Activated B cell treated with CpG ODN at 0.5 μM for 24 hours (primary cell): ENCODE measurements at places on chromosomes 1 and 21.

DNA sequence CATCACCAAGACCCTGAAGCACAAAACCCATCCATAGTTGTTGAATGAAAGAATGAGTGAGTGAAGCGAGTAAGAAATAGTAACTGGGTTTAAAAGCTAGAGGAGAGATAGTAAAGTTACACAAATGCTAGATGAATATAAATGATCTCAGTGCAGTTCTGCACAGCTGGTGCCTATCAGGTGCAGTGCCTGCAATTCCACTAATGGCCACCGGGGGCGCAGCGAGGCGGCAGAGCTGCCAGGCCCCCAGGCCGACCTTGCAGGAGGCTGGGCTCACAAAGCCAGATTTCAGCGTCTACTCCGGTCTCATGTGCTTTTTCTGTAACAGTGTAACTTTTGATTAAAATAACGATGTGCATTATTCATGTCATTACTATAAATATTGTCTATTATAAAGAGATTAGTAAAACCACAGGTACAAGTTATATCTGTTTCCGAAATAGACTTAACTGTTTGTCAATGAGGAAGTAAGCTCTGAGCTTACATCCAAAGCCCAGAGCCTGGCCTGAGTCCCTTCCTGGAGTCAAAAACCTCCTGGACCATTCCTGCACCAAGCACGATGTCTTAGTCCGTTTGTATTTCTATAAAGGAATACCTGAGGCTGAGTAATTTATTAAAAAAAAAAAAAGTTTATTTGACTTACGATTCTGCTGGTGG, 477.6 kb downstream of the NPHP4 start:
- DNase-seq = peak; percentile 56

DNA sequence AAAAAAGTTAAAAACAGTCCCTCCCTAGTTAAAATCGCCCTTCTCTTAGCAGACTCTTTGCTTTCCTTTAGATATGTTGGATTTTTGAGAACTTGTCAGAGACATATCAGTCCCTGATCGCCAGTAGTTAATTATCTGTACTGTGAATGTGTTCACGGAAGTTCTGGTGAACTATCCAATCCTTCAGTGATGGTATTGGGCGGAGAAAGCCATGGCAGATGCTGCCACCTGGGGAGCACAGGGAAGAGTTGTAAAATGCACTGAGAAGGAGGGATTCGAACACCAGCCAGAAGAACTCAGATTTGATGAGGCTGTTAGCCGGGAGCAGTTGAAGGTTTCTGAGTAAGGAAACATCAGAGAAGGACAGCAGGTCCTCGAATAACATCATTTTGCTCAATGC, 17.5 kb upstream of the KIF14 start:
- no peak for DNase-seq

GRCh38 chr1:157040802-157041201, 4.7 kb downstream of the ARHGEF11 start:
- no peak for DNase-seq

GRCh38 chr1:117173691-117174090, 37.0 kb downstream of the VTCN1 start:
- no peak for DNase-seq

GRCh38 chr1:243850202-243850451, at the start of gene AKT3:
TSS of gene AKT3 (minus strand) at chr1:243850243. CDS start at chr1:243843170, 7,073 bp downstream.
- DNase-seq = no peak

GRCh38 chr1:231799363-231799986, 172.9 kb downstream of the DISC1 start:
- no peak for DNase-seq

DNA sequence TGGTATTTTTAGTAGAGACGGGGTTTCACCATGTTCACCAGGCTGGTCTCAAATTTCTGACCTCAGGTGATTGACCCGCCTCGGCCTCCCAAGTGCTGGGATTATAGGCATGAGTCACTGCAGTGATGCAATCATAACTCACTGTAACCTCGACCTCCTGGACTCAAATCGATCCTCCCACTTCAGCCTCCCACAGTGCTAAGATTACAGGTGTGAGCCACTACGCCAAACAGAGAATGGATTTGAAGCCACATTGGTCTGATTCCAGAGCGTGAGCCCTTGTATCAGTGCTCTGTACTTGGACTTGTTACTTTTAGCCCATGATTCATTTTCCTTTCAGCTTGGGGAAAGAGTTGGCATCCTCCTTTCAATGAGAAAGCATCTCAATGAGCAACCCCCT, 14.9 kb upstream of the ZNF683 start:
- DNase-seq = no peak

- no peak for DNase-seq
These were observed 38.4 kb downstream of the FYB2 start for GRCh38 chr1:56780826-56781225.

GRCh38 chr1:155077346-155077745, 1.3 kb upstream of the EFNA3 start:
- DNase-seq = no peak

DNA sequence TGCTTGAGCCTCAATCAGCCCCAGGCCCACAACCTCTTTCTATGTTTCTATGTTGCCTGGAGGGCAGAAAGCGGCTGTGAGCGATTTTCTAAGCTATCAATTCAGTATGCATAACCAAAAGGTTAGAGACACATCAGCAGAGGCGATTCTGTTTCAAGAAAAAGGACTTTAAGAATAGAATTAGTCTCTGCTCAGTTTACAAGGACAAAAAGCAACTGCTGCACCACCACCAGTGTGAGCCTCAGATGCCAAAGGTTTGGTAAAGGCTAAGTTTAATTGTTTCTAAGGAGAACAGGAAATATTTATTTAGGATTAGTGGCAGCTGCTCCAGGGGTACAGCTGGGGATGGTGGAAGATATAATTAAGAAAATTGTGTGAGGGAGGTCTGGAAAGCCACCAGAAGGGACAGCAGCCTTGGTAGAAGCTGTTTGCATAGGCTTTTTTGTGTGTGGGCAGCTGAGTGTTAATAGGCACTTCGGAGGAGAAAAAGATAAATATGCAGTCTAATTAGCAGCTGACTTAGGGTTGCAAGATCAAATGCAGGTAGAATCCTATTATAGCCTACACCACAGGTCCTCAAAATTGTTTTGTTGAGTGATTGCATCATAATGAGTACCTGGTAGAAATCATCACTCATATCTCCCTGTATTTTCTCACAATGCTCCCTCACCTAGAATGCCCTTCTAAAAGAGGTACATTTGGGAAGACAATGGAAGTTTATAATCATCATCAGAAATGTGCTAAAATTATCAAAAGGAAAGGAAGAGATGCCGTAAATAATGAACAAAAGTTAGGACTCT, 35.8 kb downstream of the ZC3H11B start:
- DNase-seq = no peak

DNA sequence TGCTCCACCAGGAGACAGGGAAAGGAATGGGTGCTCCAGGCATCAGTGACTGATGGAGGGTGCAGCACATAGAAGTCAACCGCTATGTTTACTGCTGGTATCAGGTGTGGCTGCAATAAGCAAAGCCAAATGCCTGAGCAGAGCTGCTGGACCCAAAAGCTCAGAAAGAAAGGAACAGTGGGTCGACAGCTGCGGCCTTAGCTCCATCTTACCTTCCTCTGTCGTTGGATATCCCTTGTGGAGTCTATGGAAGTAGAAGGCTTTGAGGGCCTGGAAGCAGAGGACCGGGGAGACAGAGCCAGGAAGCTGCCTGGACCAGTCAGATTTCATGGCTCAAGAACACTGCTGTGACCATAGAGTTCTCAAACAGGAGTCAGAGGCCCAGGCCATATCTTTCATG, 45.3 kb downstream of the RIMS3 start:
- DNase-seq = no peak

DNA sequence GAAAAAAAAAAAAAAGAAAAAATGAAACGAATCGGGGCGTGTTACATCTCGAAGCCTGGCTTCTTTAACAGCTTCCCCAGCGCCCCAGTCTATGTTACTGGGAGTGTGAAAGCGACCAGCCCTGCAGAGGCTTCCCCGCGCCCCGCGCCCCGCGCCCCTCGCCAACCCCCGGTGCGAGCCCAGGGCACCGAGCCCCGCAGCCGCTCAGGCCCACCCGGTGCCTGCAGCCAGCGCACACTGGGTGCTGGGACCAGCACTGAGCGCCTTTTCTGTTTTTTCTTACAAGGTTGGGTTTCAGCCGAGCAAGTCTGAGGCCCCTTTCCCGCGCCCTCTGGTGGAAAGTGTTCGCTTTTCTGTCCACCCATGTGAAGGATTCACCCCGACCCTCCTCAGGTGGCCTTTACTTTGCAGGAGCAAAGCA, 42.1 kb upstream of the ZNF496 start:
- peak; percentile 52 for DNase-seq

DNA sequence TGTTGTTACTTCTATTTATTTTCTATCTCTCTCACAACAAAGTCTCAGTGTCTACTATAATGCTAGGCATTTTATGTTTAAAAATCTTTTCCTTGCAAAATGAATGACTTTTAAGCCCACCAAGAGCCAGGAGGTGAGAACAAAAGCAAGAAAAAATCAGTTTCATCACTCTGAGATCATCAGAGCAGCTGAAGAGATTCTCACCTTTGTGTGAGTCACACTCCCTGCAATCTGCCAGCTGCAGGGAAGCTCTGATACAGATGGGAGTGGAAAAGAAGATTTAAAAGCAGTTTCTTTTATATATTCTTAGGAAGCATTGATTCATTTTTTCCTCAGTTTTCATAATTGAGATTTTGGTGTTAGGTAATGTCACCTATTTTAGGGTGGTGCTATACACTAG, 107.6 kb downstream of the LHX9 start:
- no peak for DNase-seq

DNA sequence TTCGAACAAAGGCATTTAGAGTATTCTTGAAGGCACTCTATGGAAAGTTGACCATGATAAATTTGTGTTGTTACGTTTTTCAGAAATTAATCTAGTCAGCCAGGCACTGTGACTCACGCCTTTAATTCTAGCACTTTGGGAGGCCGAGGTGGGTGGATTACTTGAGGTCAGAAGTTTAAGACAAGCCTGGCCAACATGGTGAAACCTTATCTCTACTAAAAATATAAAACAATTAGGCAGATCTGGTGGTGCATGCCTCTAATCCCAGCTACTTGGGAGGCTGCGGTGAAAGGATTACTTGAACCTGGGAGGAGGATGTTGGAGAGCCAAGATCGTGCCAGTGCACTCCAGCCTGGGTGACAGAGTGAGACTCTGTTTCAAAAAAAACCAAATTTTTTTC, 130.6 kb upstream of the BRINP3 start:
- DNase-seq = no peak

DNA sequence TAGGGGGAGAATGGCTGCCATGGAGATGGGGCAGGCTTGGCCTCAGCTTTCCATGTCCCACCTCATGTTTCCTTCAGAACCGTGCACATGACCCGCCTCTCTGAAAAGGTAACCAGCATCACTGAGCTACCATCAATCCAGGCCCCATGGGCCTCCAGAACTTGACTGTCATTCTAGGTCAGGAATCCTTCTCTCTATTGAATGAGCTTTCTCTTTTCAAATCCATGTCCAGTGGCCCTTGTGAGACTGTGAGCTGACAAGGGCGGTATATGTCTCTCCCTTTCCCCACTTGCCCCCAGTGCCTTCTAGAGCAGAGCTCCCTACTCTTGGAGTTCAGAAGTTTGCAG, 4.4 kb downstream of the CSRP1 start:
- no peak for DNase-seq

GRCh38 chr1:77614037-77614436, 68.4 kb downstream of the ZZZ3 start:
- DNase-seq = no peak

DNA sequence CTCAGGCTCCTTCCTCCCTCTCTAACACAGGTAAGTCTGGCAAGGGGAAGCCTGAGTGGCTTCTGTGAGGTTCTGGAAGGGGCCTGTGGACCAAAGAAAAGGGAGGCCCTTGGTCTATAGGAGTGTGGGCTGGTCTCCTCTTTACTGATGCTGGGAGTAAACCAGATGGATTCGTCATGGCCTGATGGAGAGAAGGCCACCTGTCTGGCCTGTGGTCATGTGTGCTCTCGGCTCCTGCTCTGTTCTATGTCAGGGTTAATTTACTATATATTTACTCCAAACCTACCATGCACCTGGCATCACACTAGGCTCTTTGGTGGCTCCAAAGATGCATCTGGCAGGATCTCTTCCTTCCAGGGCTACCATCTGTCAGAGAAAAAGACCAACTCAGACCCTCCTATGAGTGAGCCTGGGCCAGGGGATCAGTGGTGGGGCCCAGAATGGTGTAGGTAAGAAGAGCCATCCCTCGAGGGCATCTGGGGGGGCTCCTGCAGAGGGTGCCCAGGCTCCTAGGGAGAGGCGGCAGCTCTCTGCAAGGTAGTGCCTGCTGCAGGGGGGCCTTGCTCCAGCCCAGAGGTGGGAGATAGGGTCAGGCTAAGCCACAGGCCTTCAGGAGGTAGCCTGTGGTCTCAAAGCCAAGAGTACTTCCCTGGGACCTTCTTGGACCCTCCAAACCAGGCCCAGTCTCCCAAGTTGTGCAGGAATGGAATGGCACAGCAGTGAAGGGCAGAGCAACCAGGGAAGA, 68.2 kb upstream of the SELENON start:
- DNase-seq = no peak

DNA sequence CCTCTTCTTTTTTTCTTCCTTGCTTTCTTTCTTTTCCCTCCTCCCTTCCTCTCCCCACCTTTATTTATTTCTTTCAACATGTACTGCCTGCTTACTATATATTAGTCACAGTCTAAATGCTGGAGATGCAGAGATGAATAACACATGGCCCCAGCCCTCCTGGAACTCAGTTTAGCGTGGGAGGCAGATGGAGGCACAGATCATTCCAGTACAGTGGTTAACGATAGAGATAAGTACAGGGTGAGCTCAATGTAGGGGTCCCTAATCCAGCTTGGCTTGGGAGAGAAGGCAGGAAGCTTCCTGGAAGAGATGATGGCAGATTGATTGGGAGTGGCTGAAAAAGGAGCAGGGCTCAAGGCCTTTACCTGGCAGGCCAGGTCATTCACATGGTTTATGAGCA, 55.6 kb upstream of the PPP2R5A start:
- DNase-seq = no peak

DNA sequence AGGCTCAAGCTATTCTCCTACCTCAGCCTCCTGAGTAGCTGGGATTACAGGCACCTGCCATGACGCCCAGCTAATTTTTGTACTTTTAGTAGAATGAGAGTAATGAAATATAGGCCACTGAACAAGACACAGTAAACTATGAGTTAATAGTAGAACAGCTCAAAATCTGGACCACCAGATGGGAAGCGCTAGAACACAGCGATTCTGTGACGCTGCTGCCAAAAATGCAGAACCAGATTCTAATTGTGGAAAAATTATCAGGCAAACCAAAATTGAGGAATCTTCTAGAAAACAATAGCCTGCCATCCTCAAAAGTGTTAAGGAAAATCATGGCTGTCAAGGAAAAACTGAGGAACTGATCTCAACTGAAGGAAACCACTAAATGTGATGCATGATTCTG, 111.4 kb upstream of the TIAM1 start:
- DNase-seq = no peak

GRCh38 chr1:162175379-162176081, 106.0 kb downstream of the NOS1AP start:
- no peak for DNase-seq

DNA sequence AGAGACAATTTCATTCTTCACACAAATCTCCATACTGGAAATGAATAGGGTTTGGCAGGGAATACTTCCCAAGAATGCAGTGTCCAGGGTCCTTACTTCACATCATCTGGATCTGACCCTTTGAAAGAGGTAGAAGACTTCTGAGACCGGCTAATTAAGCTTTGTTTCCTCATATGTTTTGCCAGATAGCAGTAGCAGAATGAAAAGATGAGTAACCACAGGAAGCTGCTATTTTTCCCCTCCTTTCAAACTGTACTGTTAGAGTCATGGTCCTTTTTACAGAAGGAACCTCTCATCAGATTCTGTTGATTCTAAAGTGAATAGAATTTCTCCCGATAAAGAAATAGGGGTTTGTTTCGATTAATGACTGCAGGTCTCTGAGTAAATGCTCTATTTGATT, 1.4 kb upstream of the OLFML3 start:
- DNase-seq = no peak
